ENCODE measurements at places on chromosomes 6 and 20. TPM values are rescaled to one million over a fixed set of nuclear protein-coding genes. Genes with fewer than 3 reads are reported as not detected.

Gene BFSP1
- total RNA-seq, result 1.7 TPM

Gene THBD
- total RNA-seq, result 9.2 TPM

Gene GMEB2
- total RNA-seq, result 5.4 TPM

Gene FLRT3
- 3.4 TPM for total RNA-seq

Gene PTPRT
- not detected for total RNA-seq

Gene SLC17A9
- 3.9 TPM for total RNA-seq

Gene RAET1G
- total RNA-seq, result 0.20 TPM

Gene RNF144B
- total RNA-seq, result 10.3 TPM

Gene STMN3
- under 0.01 TPM for total RNA-seq

Gene CDK19
- 5.2 TPM for total RNA-seq

Gene NKX2-4
- not detected for total RNA-seq

Gene NUDT3
- total RNA-seq, result 17.1 TPM

Gene GPR63
- total RNA-seq, result under 0.01 TPM

Gene AVP
- not detected for total RNA-seq

All from lung microvascular endothelial cell (primary cell).